ENCODE measurements at places on chromosomes 1 and 21.

- no peak for DNase-seq
Observed at GRCh38 chr1:151144474-151145303, 1.7 kb downstream of the SEMA6C start.

GRCh38 chr1:172002725-172003345 is 161.5 kb downstream of the DNM3 start:
- peak; percentile 86 for DNase-seq

GRCh38 chr21:29230551-29231261 is 68.0 kb upstream of the BACH1 start:
- no peak for DNase-seq

GRCh38 chr1:7680207-7680954 is 90.7 kb upstream of the VAMP3 start:
- DNase-seq: peak; percentile 94

DNA sequence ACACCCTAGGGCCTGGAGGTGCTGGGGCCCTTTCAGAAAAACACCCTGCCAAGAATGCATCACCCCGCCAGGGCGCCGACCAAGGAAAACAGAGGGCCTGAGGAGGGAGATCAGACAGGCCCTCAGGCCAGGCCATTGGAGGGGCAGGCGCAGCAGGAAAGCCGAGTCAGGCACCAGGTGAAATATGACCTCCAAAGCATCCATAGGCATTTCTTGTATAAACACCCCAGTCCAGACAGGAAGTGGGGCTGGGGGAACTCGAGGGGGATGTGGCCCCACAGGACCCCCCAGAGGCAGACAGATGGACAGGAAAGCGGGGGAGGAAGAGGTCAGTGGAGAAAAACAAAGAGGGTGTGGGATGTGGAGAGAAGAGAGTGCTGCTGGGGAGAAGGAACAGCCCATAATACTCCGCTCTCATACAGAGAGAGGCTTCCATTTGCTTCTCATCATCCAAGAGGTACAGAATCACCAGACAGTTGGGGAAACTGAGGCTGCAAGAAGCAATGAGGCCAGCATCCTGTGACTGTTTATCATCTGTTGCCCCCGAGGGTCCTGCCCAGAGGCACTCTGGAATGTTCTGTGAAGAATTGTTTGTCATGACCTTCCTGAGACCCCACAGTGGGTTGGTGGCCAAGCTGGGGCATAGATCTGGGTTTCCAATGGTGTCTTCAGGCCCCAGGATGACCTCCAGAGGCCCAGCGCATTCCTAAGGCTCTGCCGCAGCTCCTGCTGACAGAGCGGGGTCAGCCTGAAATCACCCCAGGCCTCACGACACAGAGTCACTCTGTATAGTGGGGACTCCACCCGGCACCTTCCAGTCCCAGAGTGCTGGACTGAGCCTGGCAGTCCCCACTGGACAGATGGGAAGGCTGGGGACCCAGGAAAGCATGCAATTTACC is 18.0 kb downstream of the TRIM62 start:
- peak; percentile 72 for DNase-seq

GRCh38 chr1:110188035-110188618 is 22.0 kb upstream of the KCNC4 start:
- DNase-seq: no peak

DNA sequence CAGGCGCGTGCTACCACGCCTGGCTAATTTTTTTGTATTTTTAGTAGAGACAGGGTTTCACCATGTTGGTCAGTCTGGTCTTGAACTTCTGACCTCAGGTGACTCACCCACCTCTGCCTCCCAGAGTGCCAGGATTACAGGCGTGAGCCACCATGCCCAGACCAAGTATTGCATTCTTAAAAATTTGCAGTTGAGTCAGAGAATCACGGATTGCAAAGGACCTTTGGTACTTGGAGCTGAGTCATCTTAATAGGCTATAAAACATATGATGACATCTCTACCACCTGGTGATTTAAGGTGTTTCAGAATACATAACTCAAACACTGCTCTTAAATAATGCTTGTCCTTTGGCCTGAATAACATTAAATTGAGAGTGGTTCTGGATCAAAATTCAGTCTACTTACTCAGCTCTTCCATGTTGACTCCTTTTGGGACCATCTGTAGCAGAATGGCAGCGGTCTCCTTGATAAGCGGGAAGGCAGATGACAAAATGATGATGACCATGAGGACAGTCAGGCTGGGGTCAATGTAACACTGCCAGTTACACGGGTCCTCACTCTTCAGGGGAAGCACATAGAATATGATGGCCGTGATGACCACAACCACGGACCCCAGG is 10.4 kb downstream of the SLC30A10 start:
- no peak for DNase-seq

GRCh38 chr1:186518822-186519381 is 58.0 kb upstream of the PDC start:
- DNase-seq: no peak

DNA sequence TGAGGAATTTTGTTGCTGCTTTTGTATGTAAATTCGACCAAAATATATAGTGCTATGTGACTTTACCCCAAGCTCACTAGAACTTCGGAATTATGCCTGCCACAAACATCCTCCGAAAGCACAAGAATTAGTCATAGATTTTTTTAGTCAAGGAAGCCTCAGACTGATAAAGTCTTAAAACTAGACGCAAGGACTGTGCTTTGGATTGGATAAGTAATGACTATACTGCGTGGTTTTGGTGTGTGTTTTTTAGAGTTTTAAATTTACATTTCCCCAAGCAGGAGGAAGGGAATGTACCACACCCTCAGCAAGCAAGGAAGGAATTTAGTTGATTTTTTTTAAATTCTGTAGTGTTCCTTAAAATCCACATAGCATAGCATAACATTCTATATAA is 10.3 kb downstream of the WLS start:
- DNase-seq: no peak

- DNase-seq: no peak
Observed at GRCh38 chr1:176241385-176242015, 34.4 kb upstream of the COP1 start.

DNA sequence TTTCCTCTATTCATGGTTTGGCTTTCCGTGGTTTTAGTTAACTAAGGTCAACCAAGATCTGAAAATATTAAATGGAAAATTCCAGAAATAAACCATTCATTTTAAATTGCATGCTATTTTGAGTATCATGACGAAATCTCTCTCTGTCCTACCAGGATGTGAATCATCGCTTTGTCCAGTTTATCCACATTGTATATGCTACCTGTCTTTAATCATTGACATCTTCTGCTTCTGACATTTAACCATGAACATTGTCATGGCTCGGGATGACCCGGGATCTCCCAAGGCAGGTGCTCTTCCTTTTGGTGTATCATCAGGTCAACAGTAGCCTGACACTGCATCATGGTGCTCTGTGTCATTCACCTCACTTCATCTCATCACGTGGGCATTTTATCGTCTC is 125.5 kb upstream of the HNRNPU start:
- no peak for DNase-seq

DNA sequence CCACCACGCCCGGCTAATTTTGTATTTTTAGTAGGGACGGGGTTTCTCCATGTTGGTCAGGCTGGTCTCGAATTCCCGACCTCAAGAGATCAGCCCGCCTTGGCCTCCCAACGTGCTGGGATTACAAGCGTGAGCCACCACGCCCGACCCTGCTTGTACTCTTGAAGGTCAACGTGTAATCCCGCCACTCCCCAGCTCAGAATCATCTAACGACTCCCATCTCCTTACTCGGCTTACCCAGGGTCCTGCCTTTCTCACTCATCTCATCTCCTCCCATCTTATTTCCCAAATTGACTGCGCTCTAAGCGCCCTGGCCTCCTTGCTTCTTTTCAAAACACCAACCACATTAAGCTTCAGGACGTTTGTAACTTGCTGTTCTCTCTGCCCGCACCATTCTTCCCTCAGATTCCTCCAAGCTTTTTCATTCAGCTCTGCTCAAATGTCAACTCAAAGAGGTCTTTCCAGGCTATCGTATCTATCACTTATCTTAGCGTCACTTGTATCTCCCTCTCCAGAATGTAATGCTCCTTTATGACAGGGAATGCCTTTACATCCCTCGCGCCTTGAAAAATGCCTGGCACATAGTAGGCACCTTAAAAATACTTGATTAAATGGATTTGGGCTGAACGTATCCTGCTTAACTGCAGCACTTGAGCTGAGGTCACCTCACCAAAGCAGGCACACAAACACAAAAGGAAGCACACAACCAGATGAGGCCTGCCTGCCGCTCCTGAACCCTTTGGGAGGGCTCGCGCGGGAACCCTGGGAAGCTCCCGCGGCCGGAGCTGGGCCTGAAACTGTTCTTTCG is 1.4 kb upstream of the USP1 start:
- no peak for DNase-seq

GRCh38 chr1:193070942-193071341 is 11.5 kb downstream of the RO60 start:
- no peak for DNase-seq

DNA sequence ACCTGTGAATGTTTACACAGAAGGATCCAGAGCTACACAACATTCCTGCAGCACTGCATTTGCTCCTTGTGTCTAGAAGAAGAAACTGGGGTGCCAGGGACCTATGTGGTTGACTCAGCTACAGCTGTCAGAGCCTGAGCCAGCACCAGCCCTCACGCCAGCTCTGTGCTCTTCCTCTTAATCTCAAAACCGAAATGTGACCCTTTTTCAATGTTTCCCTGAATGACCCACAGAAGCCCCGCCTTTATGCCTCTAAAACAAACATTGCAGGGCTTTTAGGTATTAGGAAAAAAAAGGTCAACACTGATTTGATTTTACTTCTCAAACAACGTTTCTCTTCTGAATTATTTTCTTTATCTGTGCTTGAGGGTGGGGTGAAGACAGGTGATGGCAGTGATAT is 260.5 kb downstream of the DYRK1A start:
- DNase-seq: no peak

DNA sequence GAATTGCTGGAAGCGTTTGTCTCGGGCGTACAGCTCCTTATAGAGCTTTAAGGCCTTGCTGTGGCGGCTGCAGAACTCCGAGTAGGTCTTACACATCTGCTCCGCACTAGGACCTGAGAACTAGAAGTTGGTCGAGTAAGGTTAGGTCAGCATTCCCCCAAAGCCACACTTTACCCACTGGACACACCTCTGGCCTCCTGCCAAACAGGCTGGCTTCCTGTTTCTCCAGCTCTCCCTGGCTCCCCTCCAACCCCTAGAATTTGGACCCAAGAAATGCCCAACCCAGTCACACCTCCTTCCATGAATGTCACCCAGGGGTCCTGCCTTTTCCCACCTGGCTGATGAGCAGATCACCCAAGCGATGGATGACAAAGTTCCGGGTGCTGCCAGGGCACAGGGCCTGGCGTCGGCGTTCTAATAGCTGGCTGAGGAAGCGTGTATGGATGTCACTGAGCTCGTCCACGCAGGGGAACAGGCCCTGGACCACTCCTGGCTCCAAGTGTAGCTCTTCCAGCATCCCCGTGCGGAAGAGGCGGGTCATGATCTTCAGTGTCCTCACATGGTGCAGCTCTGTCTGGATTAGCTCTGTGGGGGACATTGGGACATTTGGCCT is 15.6 kb downstream of the ARHGEF2 start:
- DNase-seq: no peak

DNA sequence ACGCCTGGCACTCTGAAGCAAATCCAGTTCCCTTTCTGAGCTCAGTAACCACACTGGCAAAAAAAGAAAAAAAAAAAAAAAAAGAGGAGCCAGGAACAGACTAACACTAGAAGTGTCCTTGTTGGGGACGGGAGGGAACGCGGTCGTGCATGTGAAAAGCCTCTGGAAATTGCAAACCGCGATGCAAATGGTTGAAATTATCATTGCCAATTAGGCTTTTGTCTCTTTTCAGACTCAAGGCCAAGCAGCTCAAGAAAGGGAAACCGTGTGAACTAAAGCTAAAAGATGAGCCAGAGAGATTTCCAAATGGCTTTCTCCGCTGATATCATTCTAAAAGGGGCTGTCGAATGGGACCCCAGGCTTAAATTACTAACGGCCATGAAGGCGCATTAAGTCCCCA is 13.5 kb downstream of the TRABD2B start:
- DNase-seq: no peak

GRCh38 chr1:76381450-76382097 is 307.0 kb downstream of the ST6GALNAC3 start:
- DNase-seq: peak; percentile 73

GRCh38 chr1:248045209-248045608 is 1.4 kb upstream of the OR2L3 start:
- DNase-seq: no peak

- DNase-seq: peak; percentile 87
Observed at GRCh38 chr1:151993734-151994496, at the start of gene S100A10. TSS of gene S100A10 (minus strand) at chr1:151993859. CDS start at chr1:151986230, 7,629 bp downstream.

- no peak for DNase-seq
Observed at GRCh38 chr1:46543382-46543760, 8.1 kb downstream of the KNCN start.

DNA sequence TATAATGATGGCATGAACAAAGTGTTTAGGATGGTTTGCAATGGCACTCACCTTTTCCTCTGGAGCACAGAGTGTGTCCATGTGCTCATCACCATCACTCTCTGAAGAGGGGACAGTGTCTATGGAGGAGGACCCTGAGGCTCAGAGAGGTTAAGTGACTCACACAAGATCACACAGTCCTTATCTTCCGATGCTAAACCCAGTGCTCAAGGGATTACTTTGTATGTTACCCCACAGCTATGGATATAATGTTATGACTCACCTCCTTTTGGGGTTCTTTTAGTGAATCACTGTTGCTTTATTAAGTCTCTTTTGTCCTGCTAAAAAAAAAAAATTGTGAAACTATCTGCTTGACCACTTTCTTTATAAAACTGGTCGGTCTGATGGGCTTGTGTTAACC is 67.6 kb downstream of the TENT5C start:
- no peak for DNase-seq

DNA sequence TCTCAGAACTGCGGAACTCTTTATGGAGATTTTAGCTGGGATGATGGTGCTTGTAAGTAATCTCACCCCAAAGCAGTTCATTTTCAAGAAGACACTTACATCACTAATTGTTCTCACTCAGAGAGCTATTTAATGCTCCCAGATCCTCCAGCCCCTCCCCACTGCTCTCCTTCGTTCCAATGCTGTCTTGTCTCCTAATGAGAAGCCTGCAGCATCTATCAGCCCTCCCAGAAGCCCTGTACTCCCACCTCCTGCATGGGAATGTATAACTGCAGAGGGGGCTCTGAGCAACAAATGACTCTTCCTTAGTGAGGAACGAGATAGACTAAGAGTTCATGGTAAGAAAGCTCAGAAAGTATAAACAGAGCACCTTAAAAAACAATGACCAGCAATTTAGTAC is 377.4 kb upstream of the RUNX1 start:
- no peak for DNase-seq
